Hematopoietic multipotent progenitor cell treated with erythropoietin and hydrocortisone succinate and interleukin-3 and kit ligand, for 17 days (in vitro differentiated cells): ENCODE measurements at places on chromosomes 6 and 20.

- peak; percentile 31 for DNase-seq
Measured at GRCh38 chr20:5753814-5754213, 3.6 kb downstream of the SHLD1 start.

- no peak for DNase-seq
Measured at GRCh38 chr6:110270165-110270564, 88.0 kb downstream of the METTL24 start.

DNA sequence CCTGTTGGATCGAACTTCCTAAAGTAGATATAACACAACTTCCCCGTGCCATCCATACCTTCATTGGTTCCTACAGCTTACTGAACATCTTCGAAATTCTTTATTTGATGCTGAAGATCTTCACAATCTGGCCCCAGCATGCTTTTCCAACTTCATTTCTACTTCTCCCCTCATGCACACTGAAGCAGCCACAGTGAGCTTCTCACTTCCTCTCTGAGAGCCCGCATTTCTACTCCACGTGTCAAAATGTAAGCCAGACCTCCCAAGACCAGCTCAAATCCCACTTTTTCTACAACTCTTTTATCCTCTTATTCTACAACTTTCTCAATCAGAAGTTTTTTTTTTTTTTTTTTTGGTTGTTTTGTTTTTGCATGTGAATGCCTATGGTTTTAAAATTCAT, 254.7 kb downstream of the GMPR start:
- no peak for DNase-seq

DNA sequence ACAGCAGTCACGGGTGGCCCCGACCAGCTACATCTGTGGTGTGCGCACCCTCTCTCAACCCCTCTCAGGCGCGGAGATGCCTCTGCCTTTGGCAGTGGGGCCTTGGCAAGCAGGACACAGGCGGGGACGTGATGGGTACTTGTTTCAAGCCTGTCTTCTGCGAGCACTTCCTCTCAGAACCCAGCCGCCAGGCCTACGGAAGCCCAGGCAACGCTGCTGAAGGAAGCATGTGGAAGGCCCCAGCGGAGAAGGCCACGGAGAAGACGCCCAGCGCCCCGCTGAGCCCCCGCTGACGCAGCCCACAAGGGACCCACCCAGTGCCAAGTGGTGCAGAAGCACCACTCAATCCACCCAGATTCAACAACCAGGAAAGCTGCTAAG, 13.0 kb downstream of the SERPINB6 start:
- no peak for DNase-seq

DNA sequence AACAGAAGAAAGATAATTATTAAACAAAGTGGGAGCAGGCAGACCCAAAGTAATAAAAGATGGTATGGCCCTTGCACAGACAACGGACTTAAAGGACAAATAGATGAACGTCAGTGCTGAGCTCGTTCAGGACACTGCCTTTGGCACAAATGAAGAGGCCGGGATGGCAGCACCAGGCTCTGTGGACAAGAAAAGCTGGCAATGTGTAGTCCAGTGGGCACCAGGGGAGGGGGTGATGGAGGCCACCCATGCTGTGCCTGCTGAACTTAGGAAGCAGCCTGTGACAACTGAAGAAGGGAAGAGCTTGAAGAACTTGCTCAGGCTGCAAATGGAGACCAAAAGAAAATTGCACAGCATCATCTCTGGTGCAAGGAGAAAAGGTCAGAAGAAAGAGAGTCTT, 131.0 kb downstream of the ANKRD60 start:
- DNase-seq = no peak

DNA sequence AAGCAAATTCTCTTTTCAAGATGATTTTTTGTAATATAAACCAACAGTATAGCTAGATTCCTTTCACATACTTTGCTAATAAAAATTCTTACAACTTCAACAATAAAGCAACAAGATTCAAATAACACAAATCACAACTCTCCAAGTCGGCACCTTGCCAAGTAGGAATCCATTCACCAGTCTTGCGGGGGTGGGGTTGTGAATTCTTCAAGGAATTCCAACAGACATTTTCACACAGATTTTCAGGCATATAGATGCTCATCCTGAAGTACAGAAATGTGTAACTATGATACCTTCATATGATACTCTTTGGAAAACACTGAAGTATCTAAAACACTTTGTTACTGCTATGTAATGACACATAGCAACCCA, 36.5 kb downstream of the SCML4 start:
- DNase-seq = no peak

GRCh38 chr6:152893187-152893586, 89.7 kb downstream of the FBXO5 start:
- DNase-seq = no peak

DNA sequence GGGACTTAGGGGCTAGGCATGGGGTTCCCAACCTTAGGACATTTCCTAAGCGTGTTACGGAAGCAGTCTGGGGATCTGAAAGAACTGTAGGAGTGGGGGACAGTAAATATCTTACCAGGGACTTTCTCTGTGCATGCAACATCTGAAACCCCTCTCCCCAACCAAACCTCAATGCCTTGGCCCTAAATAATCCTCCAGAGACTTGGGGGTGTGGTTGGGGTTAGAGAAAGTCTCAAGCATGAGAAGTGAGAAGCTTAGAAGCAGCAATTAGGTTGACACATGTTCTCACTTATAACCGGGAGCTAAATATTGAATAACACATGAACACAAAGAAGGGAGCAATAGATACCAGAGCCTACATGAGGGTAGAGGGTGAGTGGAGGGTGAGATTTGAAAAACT, 74.7 kb downstream of the HTR1E start:
- no peak for DNase-seq

DNA sequence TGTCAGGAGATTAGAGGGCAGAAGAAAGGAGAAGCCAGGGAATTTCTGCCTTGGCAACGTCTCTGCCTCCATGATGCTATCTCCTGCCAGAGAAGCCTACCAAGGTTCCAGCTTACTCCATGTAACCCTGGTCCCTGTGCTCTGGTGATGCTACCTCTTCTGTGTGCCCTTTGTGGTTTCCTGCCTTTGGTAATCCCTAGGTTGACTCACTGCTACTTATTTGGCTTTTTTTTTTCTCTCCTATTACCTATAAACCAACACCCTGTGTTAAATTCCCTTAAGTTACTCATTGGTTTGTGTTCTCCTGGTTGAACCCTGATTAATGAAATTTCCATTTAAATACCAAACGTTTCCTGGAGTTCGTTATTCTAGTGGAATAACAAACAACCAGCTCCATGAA, 527.8 kb upstream of the FLRT3 start:
- DNase-seq = no peak

DNA sequence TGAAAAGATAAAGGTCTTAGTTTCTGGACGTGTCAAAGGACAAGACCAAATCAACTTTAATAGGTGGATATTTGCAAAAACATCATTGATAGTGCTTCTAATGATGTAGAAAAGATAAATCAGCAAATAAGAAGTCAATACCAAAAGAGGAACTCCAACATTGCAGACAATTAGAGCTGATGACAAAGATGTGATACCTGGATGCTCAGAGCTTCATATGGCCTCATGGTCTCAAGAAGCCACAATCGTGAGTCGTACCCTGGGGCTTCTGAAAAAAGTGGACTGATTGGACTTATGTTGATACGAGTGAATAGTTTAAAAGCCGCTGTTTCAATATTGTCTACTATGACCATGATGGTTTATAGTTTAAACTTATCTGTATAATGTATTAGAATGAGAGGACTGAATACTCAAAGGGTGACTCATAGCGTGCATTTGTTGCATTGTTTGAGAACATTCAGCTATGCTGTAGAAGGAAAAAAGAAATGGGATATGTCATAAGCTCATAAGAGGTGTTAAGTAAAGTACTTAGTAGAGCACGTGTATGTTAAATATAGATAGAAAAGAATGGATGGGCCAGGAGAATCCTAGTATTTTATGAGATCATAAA, 54.6 kb upstream of the RIPOR2 start:
- no peak for DNase-seq

- DNase-seq = no peak
Measured at GRCh38 chr6:3966426-3966825, 112.5 kb downstream of the FAM217A start.

DNA sequence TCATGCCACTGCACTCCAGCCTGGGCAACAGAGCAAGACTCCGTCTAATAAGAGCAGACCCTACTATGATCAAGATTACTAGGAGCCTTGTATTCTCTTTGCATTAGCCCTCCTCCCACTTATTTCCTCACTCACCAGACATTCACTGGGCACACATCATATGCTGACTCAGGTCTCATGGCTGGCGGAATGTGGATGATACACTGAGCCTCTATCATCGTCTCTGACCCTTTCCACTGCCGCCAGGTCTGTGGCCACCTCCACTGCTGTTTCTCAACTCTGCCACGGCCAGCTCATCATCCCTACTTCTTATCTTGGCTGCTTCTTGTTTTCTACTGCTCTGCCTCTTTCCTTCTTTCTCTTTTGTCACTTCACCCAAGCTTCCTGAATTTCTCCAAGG, 161.0 kb downstream of the BACH2 start:
- no peak for DNase-seq

- no peak for DNase-seq
Measured at GRCh38 chr20:11207749-11208502, 534.1 kb upstream of the JAG1 start.

DNA sequence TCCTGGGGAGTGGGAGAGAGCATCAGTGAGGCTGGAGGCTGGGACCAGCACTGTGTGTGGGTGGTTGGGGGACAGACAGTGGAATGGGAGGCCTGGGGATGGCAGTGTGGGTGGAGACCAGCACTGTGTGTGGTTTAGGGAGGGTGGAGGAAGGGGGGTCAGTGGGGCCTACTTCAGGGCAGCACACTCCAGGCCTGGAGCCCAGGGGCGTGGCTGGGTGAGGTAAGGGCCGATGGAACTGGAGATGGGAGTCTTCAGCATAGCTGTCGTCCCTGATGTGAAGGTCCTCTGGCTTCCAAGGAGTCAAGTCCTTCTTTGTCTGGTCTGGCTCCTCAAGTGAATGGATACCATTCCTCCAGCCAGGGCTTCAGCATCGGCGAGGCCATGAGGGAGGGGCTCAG, 18.6 kb downstream of the KCNK17 start:
- DNase-seq = no peak

- no peak for DNase-seq
Measured at GRCh38 chr6:17392978-17393891, at the start of gene CAP2. Gene CAP2 (plus strand): TSS chr6:17393595. CDS start chr6:17421556, 27,961 bp downstream.

GRCh38 chr6:22145823-22146677, 150.8 kb downstream of the PRL start:
- no peak for DNase-seq

DNA sequence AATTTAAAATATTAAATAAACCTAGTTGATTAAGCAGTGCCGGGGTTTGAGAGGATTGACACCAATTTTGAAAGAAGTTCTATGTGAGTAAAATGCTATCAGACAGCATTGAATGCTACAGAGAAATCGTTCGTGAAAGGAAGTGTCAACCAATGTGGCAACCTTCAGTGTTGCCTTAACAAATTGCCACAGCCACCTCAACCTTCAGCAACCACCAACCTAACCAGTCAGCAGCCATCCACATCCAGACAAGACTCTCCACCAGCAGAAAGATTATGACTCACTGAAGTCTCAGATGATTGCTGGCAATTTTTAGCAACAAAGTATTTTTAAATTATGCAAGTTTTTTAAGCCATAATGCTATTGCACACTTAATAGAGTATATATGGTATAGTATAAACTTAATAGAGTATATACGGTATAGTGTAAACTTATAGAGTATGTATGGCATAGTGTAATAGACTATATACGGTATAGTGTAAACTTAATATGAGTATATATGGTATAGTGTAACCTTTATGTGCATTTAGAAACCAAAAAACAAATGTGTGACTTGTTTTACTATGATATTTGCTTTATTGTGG, 65.3 kb upstream of the ID4 start:
- DNase-seq = no peak

DNA sequence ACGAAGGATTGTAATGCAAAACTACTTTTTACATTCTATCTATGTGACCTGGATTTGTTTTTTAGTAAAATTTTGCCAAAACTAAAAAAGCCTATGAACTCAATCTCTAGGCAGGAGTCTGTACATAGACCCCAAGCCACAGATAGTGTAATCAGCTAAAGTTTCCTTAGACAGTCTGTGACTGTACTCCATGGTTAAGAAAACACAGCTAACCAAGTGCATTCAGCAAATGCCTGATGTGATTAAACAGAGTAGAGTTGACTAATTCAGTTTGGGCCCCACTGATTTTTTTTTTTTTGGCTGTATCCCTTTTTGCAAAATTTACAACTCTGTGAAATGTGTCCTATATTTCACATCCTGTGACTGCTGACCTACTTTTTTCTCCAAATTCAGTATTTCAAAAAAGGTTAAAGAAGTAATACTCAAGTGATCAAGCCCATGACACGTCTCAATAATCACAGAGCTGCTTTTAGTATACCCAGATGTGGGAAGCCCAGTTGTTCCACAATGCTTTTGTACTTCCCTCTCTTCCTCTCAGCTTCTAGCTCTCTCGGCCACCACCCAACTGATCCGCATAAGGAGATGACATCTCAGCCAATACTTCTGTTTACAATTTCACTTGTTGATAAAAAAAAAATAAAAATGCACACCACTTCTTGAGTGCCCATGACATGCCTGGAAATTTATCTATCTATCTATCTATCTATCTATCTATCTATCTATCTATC, 108.8 kb upstream of the TBX18 start:
- no peak for DNase-seq

GRCh38 chr20:47292581-47292980, 63.9 kb downstream of the ZMYND8 start:
- DNase-seq = no peak
